Fibroblast of lung (primary cell): ENCODE measurements at places on chromosomes 11 and 22. TPM values are rescaled to one million over a fixed set of nuclear protein-coding genes. Genes with fewer than 3 reads are reported as not detected.

GRCh38 chr11:117902001-117902845 lies 25.8 kb upstream of the FXYD6 start:
- no peaks in the 10 kb centered on the region for H3K36me3 ChIP-seq
- no peak for DNase-seq
- H3K4me1 ChIP-seq: no peaks in the 10 kb centered on the region
- H3K4me3 ChIP-seq: no peak overlapping the region
- no peaks in the 10 kb centered on the region for H3K27me3 ChIP-seq
- no peak overlapping the region for H3K27ac ChIP-seq

MMP1 gene
- 28.5 and 489 TPM in 2 replicates for total RNA-seq

GRCh38 chr11:4890279-4890678 lies 8.6 kb downstream of the OR51T1 start:
- H3K4me1 ChIP-seq: peaks cover 4% of the 10 kb centered on the region
- DNase-seq: peak; percentile 8
- H3K36me3 ChIP-seq: no peaks in the 10 kb centered on the region
- no peaks in the 10 kb centered on the region for H3K27me3 ChIP-seq

C11orf16 gene
- not detected in 2 replicates for total RNA-seq

GALNT18 gene
- 9.5 and 19.3 TPM in 2 replicates for total RNA-seq

DNA sequence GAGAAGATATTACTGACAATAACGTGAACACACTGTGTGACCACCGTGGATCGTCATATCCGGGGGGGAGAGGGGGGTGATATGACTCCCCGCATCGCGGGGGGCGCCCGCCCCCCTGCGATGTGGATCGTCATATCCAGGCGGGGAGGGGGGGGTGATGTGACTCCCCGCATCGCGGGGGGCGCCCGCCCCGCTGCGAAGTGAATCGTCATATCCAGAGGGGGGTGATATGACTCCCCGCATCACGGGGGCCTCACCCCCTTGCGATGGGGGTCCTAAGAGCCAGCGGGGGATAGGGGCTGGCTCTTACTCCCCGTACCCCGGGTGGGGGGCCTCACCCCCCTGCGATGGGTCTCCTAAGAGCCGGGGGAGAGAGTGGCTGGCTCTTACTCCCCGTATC lies 19.9 kb downstream of the UNC93B1 start:
- H3K27ac ChIP-seq: no peak overlapping the region
- no peak overlapping the region for H3K4me3 ChIP-seq
- H3K36me3 ChIP-seq: no peaks in the 10 kb centered on the region
- no peak for DNase-seq
- H3K27me3 ChIP-seq: no peaks in the 10 kb centered on the region

- no peak overlapping the region for H3K27ac ChIP-seq
- DNase-seq: no peak
- H3K4me3 ChIP-seq: no peak overlapping the region
- H3K36me3 ChIP-seq: no peaks in the 10 kb centered on the region
Measured at GRCh38 chr11:109914038-109914437, 179.2 kb upstream of the ZC3H12C start.

- H3K27ac ChIP-seq: no peak overlapping the region
Measured at GRCh38 chr11:33387581-33387980, 130.4 kb downstream of the HIPK3 start.

NAT10 gene
- 12.1 and 14.4 TPM in 2 replicates for total RNA-seq

VSIG10L2 gene
- total RNA-seq: not detected in 2 replicates

GRCh38 chr11:69699213-69699612 lies 4.6 kb downstream of the FGF19 start:
- H3K36me3 ChIP-seq: no peaks in the 10 kb centered on the region
- no peak overlapping the region for H3K27ac ChIP-seq
- DNase-seq: no peak
- H3K4me3 ChIP-seq: no peak overlapping the region

ADM2 gene
- 2.8 and 5.8 TPM in 2 replicates for total RNA-seq

IL18 gene
- total RNA-seq: 0.17 and 0.26 TPM in 2 replicates

DNA sequence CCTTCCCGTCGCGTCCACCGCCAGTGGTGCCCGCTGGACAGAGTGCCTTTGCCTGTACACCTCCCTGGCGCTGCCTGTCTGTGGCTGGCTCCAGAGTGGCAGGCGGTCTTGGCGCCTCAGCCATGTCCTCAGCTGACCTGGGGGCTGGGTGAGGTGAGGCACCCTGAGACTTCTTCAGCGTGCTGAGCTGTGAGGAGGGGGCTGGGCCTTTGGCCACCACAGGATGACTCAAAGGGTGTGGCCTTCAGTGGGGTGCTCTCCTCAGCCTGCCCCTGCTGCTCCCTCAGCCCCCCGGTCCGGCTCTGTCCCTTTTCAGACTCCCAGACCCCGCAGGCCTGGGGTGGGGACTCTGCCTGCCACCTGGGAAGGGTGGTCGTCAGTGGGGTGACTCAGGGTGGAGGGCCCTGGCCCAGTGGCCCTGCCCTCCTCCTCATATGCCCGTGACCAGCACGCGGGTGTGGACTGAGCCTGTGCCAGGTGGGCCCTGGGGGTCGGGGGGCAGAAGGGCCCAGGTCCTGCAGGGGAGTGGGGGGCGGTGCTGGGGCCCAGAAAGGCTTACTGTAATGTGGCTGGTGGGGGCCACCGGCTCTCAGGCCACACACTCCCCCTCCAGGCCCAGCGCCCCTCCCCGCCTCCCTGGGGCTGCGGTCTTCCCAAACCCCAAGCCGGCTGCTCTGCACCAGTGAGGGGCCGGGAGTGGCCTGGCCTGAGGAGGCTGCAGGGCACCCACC lies 15.9 kb downstream of the CRELD2 start:
- peak; percentile 47 for DNase-seq
- H3K36me3 ChIP-seq: no peaks in the 10 kb centered on the region
- peaks cover 24% of the 10 kb centered on the region for H3K4me1 ChIP-seq

- H3K27me3 ChIP-seq: no peaks in the 10 kb centered on the region
- DNase-seq: no peak
- no peaks in the 10 kb centered on the region for H3K36me3 ChIP-seq
Measured at GRCh38 chr22:49688516-49689254, 139.0 kb downstream of the BRD1 start.

DNA sequence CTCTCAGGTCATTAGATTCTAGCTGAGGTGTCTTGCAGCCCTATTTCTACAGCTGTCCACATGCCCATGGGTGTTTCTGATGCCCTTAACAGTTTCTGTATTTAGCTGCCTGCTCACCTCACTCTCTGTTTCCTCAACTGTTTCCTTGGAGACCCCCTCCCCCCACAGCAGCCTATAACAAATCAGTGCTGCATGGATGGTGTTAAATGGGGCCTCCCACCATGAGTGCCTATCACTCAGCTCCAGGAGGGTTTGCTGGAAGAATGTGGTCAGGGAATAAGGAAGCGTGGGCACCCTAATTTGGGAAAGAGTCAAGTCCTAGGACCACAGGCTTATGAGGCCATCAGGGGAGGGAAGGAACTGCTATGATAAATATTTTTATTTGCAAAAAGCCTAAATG lies 8.6 kb downstream of the KLHL35 start:
- no peak overlapping the region for H3K4me3 ChIP-seq
- DNase-seq: no peak
- H3K36me3 ChIP-seq: peaks cover 4% of the 10 kb centered on the region
- H3K27ac ChIP-seq: no peak overlapping the region

- H3K4me3 ChIP-seq: no peak overlapping the region
- no peak overlapping the region for H3K27ac ChIP-seq
- DNase-seq: no peak
- no peaks in the 10 kb centered on the region for H3K36me3 ChIP-seq
Measured at GRCh38 chr22:41781507-41781906, 19.0 kb upstream of the CCDC134 start.

APOL4 gene
- total RNA-seq: 2.0 and 2.1 TPM in 2 replicates

KCNK7 gene
- under 0.01 TPM in 1 of 2 replicates, not detected in the other for total RNA-seq

GRCh38 chr22:39097098-39098020 lies at the start of gene APOBEC3H:
APOBEC3H (plus strand) TSS chr22:39097244; CDS start chr22:39100279, 3,035 bp downstream.
- H3K36me3 ChIP-seq: no peaks in the 10 kb centered on the region
- DNase-seq: no peak
- no peak within 1 kb of the TSS for H3K27ac ChIP-seq

OR9G4 gene
- not detected in 2 replicates for total RNA-seq

TIGD3 gene
- under 0.01 and 0.17 TPM in 2 replicates for total RNA-seq

KRTAP5-9 gene
- total RNA-seq: not detected in 2 replicates

DNA sequence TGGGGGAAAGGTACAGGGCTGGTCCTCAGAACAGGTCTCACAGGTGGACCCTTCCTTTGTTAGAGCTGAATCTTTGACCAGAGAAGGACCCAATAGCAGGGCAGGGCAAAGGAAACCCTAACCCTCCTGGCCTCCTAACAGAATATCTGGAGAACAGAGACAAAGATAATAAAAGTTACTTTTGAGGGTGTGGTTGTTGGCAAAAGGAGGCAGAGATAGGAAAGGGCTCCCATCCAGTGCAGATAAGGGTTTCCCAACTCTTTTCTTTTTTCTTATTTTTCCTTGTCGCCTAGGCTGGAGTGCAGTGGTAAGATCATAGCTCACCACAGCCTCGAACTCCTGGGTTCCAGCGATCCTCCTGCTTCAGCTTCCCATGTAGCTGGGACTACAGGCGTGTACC lies 11.9 kb downstream of the PCSK7 start:
- peaks cover 3% of the 10 kb centered on the region for H3K36me3 ChIP-seq
- H3K27me3 ChIP-seq: no peaks in the 10 kb centered on the region
- DNase-seq: no peak
- H3K4me3 ChIP-seq: no peak overlapping the region
- H3K4me1 ChIP-seq: peaks cover 39% of the 10 kb centered on the region

DNA sequence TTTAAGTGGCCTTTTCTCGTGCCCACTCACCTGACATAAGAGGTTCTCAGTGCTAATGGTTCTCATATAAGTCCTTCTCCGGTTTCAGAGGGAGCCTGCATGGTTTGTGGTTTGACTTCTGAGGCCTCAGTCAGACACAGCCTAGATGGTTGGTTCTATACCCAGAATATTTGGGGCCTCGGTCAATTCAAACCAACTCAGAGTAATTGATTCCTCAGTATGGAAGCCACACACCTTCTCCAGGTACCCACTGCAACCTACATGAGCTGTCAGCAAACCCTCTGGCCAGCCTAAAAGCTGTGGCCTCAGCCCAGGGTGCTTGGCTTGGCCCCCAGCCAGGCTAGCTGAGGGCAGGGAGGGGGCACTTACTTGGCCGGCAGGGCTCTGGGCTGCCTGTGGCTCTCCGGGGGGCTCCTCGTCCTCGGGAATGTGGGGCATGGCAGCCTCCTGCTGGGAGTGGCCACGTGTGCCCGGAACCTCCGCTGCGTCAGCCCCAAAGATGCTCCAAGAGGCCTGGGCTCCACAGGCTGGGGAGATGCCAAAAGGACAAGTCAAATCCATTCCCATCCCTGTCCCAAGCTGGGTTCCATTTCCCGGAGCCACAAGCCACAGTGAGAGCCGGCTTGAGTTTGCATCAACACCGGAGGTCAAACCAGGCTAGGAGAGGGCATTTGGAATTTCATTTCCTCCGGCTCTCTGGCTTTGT lies 41.7 kb downstream of the IRAG1 start:
- H3K27me3 ChIP-seq: no peaks in the 10 kb centered on the region
- peaks cover 7% of the 10 kb centered on the region for H3K36me3 ChIP-seq
- DNase-seq: no peak
- peaks cover 27% of the 10 kb centered on the region for H3K4me1 ChIP-seq
- H3K27ac ChIP-seq: no peak overlapping the region

DNA sequence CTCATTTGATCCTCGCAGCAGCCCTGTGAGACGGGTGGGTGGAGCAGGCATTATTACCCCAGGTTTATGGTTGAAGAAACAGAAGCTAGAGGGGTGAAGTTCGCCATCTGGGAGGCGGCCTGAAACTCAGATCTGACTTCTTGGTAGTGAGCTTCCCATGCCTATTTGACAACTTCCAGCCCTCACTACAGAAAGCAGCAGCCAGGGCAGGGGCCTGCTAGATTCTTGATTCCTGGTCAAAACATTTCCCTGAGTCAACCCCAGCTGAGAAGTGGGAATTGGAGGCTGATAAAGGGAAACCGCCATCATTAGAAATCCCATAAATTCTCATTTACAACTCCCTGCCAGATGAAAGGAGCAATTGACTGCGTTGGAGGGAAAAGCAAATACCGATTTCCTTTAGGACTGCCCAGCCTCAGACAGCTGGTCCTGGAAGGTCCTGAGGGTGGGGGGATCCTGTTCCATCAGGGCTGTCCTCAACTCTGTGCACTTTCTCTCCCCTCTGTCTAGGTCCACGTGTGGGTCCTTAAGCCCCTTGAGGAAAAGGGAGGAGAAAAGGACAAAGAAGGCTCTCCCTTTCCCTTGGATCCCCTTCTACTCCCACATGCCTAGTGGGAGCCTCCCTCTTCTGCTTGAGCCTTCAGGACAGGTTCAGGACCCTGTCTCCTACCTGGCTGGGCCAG lies 10.2 kb upstream of the NECTIN1 start:
- H3K27me3 ChIP-seq: peaks cover 24% of the 10 kb centered on the region
- DNase-seq: no peak
- no peak overlapping the region for H3K27ac ChIP-seq
- no peaks in the 10 kb centered on the region for H3K36me3 ChIP-seq

- H3K27ac ChIP-seq: no peak overlapping the region
- DNase-seq: no peak
- H3K27me3 ChIP-seq: no peaks in the 10 kb centered on the region
- H3K36me3 ChIP-seq: no peaks in the 10 kb centered on the region
- no peaks in the 10 kb centered on the region for H3K4me1 ChIP-seq
- H3K4me3 ChIP-seq: no peak overlapping the region
Measured at GRCh38 chr11:112606656-112607055, 346.0 kb upstream of the PLET1 start.

GRCh38 chr22:21963790-21964211 lies 11.2 kb upstream of the PPM1F start:
- no peak overlapping the region for H3K27ac ChIP-seq
- no peak for DNase-seq
- H3K4me3 ChIP-seq: no peak overlapping the region
- no peaks in the 10 kb centered on the region for H3K27me3 ChIP-seq
- H3K36me3 ChIP-seq: peaks cover 47% of the 10 kb centered on the region
- no peaks in the 10 kb centered on the region for H3K4me1 ChIP-seq

SLC37A2 gene
- 0.26 and 0.83 TPM in 2 replicates for total RNA-seq

DNA sequence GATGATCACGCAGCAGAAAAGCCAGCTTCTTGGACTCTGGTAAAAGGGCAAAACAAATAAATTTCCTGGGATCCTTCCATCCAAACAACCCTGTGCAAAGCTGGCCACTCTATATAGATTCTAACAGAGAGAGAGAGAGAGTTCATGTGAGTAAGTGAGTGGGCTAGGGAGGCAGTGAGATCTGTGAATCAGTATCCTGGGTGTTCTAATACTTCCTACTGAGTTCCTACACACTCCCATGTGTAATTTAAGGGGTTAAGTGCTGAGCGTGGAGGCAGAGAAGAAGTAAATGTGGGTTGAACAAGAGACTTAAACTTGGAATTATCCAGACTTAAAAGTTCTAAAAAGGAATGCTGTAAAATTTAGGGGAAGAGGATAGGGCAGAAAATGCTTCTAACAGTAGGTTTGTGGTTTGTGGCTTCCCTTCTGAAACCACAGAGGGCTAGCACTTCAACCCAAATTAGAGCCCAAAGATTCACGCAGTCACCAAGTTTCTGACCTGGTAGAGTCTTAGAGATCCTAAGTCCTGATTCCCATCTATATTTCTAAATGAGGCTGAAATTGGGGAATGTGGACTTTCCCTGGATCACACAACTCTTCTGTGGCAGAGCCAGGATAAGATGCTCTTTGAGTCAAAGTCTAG lies 413.9 kb downstream of the TENM4 start:
- H3K27ac ChIP-seq: no peak overlapping the region
- peaks cover 2% of the 10 kb centered on the region for H3K36me3 ChIP-seq
- no peaks in the 10 kb centered on the region for H3K4me1 ChIP-seq
- DNase-seq: peak; percentile 38
- H3K27me3 ChIP-seq: no peaks in the 10 kb centered on the region

- H3K4me1 ChIP-seq: peaks cover 9% of the 10 kb centered on the region
- no peak overlapping the region for H3K27ac ChIP-seq
- no peak for DNase-seq
- H3K4me3 ChIP-seq: no peak overlapping the region
Measured at GRCh38 chr11:1156506-1157340, 1.0 kb upstream of the MUC5AC start.
